HuH-7 (cell line): ENCODE measurements at places on chromosomes 12 and 14.

GRCh38 chr14:76090616-76091391 is 60.9 kb upstream of the GPATCH2L start:
- peak; percentile 71 for DNase-seq

DNA sequence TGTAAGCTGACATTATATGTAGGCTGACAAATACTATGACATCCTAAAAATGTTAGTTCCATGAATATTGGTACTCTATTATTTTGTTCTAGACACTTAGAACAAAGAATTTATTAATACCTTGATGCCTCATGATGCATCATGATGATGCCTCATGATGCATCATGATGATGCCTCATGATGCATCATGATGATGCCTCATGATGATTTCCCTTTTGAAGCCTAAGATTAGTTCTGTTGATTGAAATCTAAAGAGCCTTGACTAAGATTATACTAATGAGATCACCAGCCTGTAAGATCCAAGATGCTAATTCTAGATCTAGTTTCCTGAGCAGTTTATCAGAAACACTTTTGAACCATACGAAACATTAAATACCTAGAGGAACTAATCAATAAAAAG is 4.6 kb upstream of the CEP128 start:
- DNase-seq, result no peak

DNA sequence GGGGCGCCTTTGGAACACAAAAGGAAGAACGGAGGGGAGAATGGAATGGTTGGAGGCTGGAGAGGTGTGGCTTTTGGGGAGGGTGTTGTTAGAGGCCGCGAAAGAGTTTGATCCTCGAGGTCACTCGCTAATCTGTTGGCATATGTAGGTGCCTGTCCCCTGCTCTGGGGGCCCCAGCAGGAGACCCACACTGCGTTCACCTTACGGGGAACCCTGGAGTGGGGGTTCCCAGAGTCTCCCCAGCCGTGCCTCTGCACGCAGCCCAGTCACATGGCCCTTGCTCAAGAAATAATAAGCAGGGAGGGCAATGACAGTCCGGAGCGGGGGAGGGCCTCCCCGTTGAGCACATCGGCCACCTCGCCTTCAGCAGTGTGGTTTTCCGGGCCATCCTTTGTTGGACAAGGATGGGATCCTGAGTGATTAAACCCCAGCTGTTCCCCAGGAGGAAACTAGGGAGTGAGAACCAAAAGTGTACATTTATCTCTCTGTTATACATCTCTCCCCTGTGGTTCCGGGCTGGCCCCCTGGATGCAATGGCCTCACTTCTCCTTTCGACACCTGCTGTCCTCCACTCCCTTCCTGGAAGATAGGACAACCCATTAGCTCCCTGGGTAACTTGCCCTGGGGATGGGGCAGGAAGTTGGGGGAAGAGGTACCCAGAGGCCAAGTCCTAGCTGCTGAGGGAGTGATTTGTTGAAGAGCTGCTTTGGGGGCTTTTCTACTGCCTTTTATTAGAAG is 1.3 kb downstream of the PLEKHG3 start:
- no peak for DNase-seq

DNA sequence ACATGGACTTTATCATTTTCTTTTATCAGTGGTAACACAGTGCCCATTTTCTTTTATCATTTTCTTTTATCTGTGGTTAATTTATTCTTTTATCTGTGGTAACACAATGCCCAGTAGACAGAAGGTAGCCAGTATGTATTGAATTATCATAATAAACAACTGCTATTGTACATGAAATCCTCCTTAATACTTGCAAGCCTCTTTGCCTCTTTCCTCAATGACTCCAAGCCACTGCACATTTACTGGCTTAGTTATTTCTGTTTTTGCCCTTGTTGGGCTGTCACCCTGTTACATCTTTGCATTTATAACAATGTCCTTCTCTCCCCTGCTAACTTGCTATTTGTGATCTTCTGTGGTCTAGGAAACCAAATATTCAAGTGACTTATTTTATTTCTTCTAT is 345.0 kb downstream of the ATP23 start:
- no peak for DNase-seq

- DNase-seq, result no peak
These were observed 249.2 kb downstream of the AEBP2 start for GRCh38 chr12:19688532-19688931.

- DNase-seq, result no peak
These were observed 16.3 kb downstream of the ASPG start for GRCh38 chr14:104101651-104102281.

DNA sequence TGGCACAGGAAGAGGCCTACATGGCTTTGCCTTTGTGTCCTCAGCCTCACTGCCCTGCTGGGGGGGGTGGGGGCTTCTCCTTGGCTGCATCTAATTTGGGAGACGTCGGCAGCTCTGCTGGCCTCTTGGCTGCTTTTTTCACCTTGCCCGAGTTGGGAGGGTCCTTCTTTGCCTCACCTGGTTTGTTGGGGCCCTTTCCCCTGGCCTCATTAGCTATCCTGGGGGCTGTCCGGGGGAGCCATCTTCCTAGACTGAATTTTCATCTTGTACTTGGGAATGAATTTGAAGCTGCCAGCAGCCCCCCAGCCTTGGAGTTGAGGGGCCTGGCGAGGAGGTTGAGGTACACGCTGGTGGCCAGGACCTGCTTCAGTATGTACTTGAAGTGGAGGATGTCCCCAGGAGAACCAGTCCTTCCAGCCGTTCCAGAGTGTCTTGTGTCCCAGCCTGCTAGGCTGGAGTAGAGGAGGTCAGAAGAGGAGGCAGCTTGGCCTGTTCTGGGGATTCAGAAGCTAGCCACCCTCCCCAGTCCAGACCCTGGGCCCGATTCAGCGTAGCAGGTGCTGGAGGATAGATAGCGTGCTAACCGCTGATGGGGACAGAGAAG is 70.7 kb upstream of the VASH1 start:
- no peak for DNase-seq

DNA sequence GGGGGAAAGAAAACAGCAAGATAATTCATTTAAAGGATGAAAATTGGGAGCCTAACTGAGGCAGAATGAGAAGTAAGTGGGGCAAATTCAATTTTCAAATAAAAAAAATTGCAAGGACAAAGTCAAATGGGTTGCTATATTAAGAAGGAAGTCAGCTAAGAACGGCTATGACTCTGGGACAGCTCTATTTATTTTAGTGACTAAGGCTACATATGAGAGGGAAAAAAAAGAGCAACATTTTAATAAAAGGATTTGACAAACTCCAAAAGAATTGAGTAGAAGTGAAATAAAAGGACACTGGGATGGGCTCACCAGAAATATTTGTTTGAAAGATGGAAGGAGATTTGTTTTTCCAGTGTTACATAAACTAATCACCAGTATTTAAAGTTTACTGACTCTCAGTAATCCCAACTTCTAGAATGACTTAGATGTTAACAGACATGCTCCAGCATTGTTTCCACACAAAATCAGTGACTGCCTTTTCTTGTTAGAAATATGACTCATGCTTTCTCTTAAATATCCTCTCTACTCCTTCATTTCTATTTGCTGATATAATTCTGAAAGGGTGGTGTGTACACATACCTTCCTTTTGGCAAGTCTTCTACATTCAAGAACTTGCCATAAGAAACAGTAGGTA is 198.5 kb downstream of the SLC25A21 start:
- no peak for DNase-seq

DNA sequence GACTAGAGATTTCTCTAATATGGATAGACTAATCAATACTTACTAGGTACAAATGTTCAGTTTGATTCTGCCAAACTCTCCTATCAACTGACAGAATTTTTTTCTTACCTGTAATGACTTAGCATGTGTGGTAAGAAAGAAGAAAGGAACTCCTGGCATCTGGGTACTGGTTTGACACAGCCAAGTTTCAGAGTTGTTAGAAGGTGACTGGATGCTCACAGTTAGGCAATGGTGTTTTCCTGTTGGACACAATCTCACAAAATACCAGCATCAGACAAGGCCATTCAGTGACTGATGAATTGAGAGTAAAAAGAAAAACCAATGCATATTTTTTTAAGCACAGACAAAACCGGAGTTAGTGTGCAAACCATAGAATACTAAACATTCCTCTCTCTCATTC is 4.2 kb downstream of the MUCL1 start:
- DNase-seq, result no peak

DNA sequence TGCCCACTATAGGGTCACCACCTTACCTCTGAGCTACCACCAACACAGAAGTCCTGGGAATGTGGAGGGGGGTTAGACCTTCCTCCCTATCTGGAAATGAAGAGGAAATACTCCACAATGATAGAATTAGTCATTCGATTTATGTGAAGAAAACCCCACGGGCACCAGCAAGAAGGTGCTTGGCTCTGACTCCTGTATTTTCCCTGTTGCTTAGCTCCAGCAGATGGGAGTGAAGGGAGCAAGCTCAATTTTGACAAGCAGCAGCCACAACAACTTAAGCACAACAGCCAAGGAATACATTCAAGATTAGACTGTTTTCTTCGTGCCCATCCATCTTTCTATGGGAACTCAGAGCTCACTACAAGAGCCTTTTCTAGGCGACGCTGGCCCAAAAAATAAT is 191.7 kb downstream of the SPTSSA start:
- DNase-seq, result no peak

DNA sequence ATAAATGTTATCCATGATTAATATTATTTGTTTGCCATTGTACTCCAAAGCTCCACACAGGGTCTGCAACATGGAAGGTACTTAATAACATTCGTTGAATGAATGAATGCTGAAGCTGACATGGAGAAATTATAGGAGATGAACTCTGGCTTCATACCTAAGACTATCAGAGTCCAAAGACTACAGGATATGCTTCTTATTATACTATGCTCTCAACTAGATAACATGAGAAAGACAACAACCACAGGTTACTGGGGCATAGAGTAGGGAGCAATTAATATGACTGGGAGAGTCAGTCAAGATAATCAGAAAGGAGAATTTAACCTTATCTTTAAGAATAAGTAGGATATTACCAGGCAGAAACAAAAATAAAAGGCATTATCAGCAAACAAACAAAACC is 236.3 kb upstream of the SOX5 start:
- no peak for DNase-seq

GRCh38 chr14:46818147-46818546 is 166.6 kb upstream of the RPL10L start:
- no peak for DNase-seq

- DNase-seq, result no peak
These were observed 62.8 kb downstream of the TSHR start for GRCh38 chr14:81018251-81018650.

DNA sequence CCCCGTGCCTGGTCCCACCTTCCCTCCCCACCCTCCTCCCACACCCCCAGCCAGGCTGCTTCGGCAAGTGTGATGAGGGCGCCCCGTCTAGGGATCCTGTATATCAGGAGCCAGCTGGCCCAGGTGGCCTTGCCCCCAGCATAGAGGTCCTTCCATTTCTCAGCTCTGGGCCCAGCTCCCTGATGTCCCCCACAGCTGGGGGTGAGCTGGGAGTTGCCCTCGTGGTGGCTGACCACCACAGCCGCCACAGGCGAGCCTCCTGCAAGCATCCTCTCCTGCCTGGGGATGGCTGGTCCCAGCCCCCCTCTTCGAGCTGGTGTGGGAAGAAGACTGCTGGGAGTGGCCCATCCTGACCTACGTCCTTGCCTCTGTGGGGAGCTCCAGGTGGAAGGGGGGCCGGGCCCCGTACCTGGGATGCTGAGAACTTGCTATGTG is 7.4 kb downstream of the ASPG start:
- DNase-seq, result no peak

DNA sequence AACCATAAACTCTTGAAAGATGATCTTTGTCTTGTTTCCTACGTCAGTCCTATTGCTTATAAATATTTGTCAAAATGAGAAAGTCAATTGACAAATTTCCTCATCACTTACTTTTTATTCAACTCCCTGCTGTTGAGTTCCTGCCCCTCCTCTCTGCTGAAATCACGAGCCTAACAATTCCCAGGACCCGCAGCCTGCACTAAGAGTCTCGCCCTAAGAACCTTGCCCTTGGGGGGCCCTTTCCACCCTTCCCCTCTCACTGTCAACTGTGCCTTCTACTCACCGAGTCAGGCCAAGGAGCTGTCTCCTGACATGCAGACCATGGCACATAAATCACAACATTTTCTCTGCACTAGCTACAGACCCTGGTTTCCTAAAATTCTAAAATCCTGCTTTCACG is 99.0 kb downstream of the STAB2 start:
- DNase-seq, result no peak

- peak; percentile 85 for DNase-seq
These were observed 5.5 kb upstream of the CELA1 start for GRCh38 chr12:51351913-51352532.

DNA sequence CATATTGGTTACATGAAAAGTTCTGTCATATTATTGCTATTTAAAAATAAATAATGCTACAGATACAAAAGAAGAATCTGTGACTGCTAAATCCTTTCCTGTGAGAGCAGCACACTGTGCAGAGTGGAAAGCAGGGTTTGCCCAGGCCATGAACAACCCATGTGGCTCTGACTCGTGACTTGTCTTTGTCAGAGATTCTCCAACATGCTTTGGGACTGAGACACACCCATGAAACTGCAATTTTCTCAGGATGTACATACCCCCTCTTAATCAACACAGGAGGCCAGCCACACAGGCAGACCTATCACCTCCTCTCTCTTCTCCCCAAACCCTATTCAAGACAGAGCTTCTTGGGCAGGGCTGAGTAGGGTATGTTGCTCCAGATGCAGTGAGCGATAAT is 96.8 kb upstream of the NTF3 start:
- no peak for DNase-seq

GRCh38 chr12:14010989-14011388 is 29.6 kb upstream of the GRIN2B start:
- no peak for DNase-seq

DNA sequence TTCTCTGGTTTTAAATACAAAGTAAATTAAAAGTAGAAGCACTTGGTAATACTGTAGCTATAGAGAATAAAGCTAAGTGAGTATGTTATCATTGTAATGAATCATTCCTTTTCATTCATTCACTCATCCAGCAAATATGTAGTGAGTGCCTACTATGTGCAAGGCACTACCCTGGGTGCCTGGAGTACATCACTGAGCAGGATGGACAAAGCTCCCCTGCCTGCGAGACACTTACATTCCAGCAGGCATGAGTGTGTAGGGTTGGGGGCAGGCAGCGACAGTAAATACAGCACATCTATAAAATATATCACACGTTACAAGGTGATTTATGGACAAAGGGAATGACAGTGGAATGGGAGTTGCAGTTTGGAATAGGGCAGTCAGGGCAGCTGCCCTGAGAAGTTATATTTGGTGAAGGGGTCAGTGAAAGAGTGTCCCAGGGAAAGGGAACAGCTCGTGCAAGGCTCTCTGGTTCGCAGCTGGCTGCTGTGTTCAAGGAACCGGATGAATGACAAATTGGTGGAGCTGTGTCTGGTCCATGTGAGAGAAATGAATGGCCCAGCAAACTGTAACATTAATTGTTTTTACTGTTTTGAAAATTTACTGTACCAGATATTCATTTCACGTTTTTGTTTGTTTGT is 159.6 kb downstream of the CRADD start:
- DNase-seq, result no peak

DNA sequence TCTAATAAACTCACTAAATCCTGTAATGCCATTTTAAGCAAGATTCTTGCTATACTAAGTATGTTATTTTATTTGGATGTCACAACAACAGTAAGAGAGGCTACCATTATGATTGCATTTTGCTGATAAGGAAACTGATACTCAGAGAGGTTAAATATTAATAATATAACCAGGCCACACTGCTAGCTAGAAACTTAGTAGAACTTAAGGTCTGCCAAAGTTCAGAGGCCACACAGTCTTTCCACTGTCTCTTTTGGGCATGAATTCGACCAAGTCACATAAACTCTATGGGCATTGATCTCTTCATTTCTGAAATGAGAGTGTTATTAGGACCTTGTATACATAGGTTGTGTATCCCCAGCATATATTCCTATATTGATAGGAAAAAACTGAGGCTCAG is 147.9 kb downstream of the SYNE2 start:
- DNase-seq, result no peak
